ENCODE measurements at places on chromosomes 7 and 10.

DNA sequence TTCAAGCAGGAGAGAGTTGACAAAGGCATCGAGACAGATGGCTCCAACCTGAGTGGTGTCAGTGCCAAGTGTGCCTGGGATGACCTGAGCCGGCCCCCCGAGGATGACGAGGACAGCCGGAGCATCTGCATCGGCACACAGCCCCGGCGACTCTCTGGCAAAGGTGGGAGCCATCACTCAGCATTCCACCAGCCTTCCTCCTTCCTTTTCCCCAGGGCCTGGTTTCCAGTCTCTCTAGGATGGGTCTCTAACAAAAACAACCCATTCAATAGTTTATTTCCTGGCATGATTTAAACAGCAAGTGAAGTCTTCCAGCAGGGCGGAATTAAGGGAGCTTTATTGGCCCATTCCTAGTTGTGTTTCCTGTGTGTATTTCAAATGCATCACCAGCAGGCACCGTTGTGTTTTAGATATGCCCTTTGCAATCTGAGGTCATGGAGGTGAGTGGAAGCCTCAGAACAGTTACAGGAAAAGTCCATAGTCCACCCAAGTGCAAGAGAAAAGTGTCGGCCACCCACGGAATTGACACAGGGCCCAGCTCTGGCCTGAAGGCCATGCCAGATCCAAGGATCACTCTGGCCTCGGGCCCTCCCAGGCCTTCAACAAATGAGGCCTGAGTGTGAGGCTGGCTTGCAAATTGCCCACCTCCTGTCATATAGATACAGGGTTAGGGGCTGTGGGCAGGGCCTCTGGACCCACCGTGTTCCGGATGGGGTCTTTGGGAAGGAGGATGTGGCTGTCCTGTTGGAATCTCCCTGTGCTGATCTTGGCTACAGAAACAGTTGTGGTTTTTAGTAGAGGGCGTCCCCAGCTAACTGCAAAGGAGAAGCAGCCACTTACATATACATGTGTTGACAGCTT is 46.9 kb upstream of the TRIM8 start:
- no peak for DNase-seq

- no peak for DNase-seq
Measured at GRCh38 chr10:102819054-102819453, 18.2 kb downstream of the CYP17A1 start.

- DNase-seq = no peak
Measured at GRCh38 chr10:69648461-69648860, 18.4 kb downstream of the FAM241B start.

DNA sequence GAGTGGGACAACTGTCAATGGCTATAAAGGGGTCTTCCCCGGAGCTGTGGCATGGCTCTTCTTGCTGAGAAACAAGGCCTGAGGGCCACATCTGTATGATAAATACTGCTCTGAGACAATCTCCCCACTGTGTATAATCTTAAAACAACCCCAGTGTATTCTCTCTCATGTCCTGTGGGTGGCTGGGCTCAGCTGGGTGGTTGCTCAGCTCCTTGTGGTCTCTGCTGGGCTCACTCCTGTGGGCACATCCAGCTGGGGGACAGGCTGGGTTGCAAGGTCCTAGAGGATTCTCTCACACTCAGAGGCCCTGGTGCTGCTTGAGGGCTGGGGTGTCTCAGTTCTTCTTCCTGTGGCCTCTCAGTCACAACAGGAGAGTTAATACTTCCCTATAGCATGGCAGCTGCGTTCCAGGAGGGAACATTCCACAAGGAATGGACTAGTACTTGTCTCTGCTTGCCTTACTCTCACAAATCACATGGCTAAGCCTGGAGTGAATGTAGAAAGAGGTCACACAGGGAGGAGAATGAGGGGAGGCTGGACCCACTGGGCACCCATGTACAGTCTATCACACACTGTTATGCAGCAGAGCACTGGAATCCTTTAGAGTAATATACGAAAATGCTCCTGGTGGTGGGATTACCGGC is 4.5 kb upstream of the EEPD1 start:
- no peak for DNase-seq

DNA sequence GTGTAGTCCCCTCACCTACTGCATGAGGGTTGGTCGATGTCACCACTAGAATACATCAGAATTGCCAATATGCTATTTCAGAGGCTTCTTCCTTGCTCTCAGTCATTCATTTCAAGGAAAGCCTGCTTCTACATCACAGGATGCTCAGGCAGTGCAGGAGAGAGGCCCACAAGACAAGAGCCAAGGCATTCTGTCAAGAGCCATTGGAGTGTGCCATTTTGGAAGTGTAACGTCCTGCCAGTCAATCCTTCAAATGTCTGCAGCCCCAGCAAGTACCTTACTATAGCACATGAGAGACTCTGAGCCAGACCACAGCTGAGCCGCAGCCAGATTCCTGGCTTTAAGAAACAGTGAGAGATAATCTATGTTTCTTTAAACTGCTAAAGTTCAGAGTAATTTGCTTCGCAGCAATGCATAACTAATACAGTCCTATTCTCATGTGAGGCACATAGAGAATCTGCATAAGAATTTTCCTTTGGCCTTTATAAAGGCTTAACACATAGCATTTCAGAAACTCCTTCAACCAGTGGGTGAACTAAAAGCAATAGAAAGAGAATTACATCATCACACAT is 166.5 kb upstream of the GNAI1 start:
- no peak for DNase-seq

DNA sequence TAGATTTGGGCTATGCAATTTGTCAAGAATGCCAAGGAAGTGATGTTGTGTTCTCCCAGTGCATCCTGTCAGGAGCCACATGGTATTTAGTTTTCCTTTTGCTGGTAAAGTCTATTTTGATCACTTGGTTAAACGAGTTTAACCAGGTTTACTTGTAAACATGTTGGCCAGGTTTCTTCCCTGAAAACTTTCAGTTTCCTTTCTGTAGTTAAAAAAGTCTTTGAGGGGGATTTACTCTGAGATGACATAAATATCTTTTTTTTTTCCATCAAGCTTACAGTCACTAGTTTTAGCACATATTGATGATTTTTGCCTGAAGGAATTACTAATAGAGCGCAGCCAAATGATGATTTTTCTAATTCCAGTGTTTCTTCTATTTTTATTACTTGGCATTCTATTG is 320.5 kb downstream of the PHF14 start:
- DNase-seq = no peak

DNA sequence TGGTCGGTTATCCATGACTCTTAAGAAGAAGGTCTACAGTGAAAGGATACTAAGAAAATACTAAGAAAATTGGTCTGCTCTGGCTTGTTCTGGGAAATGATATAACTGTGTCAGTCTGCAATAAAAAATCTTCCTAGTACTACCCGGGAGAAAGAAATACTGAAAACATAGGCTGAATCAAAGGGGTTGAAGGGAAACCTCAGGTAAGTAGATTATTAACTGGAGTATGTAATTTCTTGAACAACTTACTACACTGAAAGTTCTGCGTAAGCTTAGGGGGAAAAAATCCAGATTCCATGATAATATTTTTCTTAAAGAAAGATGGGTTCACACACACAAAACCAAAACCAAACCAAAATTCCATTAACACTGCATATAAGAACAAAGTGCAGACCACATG is 143.3 kb downstream of the KMT2E start:
- DNase-seq = no peak

GRCh38 chr10:97018251-97019212 is 167.2 kb downstream of the SLIT1 start:
- DNase-seq = no peak

DNA sequence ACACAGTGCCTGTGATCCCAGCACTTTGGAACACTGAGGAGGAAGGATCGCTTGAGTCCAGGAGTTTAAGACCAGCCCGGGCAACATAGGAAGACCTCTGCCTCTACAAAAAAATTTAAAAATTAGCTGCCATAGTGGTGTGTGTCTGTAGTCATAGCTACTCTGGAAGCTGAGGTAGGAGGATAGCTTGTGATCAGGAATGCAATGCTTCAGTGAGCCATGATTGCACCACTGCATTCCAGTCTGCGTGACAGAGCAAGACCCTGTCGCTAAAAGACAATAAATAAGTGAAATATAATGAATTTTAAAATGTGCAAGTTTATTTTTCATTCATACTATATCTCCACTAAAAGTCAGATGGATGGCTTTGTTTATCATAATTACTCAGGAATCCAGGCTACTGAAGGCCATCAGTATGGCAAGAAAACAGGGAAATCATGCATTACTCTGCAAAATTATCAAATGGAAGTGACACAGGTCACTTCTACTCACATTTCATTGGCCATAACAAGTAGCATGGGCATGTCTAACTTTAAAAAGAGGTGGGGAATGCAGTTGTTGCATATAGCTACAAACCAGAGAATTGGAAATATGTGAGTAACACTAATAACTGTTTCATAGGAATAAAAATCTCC is 32.9 kb upstream of the FAM3C start:
- no peak for DNase-seq

DNA sequence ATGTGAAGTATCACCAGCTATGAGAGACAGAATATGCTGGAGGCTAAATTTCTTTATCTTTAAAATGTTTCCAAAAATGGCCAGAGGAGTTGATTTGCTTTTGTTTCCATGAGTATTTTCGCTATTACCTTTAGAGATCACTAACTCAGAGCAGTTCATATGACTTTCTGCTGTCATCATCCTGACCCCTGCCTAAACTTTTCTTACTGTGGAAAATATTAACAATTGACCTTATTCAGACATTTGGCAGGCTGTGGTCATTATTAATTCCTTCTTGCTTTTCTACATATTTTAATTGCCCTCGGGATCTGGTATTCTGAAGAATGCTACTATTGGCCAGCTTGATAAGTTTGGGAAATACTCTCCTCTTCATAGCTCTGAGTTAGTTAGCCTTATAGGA is 156.5 kb downstream of the EXOC4 start:
- no peak for DNase-seq

- no peak for DNase-seq
Measured at GRCh38 chr7:82567841-82568240, 124.3 kb upstream of the CACNA2D1 start.

DNA sequence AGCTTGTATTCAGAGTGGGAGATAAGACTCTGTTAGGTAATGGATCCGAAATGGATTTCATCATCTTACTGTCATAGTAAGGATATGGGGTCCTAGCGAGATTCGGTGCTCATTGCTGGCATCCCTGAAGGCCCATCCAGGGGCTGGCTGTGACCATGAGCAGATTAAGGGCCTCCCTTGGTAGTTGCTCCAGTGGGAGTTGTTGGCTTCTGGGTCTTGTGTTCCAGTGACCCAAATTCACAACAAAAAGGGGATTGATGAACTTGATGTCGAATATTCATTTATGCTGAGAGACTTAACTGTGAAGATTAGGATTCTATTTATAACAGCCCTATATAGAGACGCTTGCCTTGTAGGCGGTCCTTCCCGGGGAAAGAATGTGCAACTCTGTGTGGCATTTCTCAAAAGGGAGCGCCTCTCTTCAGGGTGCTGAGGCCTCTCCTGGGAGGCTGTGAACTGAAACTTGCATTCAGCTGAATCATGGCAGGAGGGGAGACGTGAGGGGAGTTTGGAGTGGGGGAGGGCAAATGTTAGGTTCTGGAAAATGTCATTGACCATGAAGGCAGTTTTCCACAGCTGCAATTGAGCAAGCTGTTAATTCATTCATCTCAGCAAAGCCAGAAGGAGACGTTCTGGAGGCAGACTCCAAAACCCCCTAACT is 233.1 kb upstream of the FZD8 start:
- no peak for DNase-seq

DNA sequence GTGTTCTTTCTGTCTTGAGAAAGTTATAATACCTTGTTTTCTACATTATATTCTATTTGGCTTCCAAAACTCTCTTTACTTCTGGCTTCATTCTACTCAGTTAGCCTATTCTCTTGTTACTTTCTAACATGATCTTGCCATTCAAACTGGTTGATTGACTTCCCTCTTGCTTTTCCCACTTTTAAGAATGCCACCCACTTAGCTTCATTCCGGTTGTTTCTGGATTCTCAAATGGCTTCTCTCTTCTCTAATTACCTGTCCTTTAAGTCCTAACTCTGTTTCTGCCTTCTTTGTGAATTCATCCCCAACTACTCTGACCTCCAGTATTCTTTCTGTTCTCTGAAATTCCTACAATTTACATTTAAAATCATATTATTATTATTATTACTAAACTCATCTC is 52.0 kb downstream of the ANKIB1 start:
- DNase-seq = no peak

DNA sequence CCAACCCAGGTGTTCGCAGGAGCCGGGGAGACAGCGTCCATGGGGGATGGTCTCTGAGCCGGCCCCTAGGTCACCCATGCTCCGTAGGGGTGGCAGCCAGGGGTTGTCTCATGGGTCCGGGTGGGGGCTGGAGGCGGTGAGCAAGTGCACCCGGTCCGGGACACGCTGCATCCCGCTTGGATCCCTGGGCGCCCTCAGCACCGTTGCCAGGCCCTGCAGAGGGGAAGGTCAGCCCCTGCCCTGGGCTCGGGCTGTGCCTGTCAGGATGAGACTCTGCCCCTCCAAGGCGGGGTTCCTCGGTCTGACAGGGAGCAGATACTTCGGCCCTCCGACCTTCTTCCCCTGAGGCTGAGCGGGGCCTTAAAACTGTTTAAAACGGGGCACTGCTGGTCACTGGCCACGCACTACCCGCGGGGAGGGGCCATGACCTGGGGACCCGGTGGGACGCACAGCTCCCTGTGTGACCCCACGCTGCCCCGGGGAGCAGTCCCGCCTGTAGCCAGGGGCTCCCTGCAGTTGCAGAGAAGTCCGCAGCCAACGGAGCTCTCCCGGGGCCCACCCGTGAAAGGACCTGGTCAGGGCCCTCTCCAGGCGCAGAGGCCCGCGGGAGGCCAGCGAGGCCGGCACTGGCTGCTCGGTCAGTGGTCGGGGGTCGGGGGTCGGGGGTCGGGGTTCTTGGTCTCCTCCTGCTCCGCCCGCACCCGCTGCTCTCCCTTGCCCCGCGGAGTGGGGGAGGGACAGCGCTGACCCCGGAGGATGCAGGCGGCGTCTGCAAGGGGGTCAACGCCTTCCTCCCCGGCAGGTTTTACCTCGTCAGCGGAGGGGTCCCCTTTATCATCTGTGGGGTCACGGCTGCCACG is 33.4 kb upstream of the KNDC1 start:
- DNase-seq = no peak

- DNase-seq = no peak
Measured at GRCh38 chr10:67239864-67240497, 314.1 kb downstream of the LRRTM3 start.

DNA sequence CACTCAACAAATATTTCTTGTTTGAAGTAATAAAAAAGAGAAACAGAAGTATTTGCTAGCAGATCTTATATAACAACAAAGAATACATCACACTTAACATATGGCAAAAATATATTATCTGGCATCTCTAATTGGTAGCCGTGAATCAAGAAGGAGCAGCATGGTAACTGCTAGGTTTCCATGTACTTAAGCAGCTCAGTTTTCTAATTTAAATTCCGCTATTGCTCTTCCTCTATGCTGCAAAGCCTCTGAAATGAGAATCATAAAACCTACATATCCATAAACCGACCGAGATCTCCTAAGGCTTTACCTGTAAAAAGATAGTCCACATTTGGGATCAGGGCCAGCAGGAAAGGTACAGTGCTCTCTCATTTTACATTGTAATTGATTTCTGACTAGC is 76.6 kb upstream of the PTPRZ1 start:
- DNase-seq = no peak

GRCh38 chr10:91206427-91206826 is 14.0 kb upstream of the PCGF5 start:
- no peak for DNase-seq
